ENCODE measurements at places on chromosomes 4 and X.

DNA sequence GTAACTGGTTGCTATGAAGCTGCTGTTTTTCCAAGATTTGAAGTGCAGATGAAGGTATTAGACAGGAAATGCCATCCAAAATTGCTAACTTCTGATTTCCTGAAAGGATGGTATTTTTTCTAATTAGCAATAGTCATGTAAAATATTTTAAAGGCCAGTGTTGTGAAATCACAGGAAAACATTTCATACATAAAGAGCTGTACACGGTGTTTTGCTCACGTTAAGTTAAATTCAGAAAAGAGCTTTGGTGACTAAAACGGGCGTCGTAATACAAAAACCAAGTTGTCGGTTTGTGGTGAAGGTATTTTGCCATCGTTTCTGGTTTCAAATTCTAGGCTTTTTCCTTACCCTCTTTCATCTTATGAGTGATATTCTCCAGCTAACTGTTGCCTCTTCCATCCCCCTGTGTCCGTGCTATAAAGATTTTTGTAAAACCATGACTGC is 39.8 kb downstream of the AFF1 start:
- DNase-seq = no peak

- DNase-seq = no peak
These were observed 132.9 kb upstream of the NKX1-1 start for GRCh38 chr4:1538941-1539772.

DNA sequence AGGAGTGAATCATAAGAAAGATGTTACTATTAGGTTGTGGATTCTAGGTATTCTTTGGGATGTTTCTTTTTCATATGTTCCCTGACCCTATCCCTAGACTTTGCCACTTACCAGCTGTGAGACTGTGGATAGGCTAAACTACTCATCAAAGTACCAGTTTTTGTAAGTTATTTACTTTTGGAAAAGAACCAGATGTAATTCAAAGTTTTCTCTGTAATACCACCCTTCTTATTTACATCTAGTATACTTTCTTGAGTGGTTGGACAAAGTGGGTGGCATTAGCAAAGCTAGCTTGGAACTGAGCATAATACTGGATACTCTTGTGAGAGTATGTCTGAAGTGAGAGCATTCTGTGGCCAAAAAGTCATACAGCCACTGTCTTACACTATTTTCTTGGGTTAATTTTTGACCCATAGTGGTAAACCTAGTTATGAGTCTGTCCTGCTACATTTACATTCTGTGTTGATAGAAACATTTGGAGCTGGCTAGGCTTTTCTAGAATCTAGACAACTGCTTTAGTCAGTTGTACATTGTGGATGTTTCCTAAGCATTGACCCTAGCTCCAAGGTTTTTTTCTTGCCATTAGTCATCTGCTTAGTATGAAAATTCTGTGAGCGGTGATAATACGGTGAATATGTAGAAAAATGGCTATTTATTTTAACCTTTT is 41.7 kb downstream of the KDM6A start:
- no peak for DNase-seq

DNA sequence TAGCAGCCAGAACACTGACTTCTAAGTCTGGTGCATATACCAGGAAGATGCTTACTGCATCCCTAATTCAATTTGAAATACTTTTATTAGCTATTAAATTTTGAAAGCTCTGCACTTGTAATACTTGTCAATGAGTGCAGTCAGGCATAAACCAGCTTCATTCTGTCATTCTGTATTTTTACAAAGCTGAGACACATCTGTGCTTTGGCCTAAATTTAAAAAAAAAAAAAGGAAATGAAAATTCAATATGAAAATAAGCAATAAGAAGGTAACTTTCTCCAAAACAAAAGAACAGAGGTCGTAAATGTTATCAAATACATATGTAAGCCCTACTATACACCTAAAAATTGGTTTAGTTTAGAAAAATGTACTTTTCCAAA is 7.0 kb downstream of the SMIM14 start:
- no peak for DNase-seq

GRCh38 chrX:68880846-68881552 is 52.2 kb downstream of the EFNB1 start:
- DNase-seq = no peak

DNA sequence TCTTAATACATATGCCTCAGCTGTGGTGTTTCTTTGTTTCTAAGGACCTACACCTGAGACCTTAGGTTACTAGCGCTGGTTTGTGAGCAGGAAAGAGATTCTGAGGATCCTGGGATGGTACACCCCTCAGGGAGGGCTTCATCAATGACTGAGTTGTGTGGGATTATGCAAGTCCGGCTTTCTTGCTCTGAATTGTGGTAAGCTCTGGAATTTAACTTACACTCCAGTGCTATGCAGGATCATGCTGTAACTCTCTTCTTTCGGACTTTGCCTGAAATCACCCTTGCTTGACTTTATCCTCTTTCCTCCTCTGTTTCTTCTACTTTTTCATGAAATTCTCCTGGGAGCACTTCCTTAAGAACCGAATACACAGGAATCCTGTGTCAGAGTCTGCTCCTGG is 431.5 kb upstream of the BOD1L1 start:
- DNase-seq = no peak

DNA sequence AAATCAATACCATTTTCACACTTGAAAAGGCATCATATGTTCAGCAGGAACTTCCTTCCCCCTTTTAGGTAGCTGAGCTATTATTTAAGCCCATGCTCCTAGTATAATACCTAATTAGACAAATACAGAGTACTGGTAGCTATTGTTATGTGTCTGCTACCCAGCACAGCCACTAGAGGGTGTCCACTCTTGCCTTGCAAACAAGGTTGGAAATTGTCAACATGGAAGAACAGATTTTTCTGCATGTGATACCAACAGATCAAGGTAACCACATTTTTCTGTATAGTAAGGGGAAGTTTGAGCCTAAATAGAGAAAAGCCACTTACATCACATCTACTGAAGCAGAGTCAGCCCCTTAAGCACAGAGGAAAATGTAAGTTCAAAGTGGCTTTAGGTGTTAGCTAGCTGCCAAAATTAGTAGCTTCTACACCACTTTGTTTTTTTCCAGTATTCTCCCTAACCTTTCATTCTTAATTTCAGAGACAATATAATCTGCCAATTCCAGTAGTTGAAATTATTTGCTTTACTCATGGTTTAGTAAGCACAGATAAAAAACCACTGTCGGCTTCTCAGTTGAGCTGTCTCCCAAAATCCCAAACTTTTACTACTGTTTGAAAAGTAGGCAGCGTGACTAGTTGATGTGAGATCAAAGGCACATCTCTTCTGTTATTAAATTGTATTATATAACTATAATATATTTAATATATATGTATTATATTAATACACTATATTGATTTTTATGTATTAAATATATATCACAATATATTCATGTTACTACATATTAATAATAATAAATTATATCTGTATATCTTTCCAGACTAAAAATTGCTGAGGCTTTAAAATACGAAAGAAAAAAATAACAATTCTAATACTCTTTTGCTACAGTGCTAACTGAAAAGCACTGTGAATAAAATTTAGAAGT is 38.2 kb downstream of the EDNRA start:
- DNase-seq = no peak

DNA sequence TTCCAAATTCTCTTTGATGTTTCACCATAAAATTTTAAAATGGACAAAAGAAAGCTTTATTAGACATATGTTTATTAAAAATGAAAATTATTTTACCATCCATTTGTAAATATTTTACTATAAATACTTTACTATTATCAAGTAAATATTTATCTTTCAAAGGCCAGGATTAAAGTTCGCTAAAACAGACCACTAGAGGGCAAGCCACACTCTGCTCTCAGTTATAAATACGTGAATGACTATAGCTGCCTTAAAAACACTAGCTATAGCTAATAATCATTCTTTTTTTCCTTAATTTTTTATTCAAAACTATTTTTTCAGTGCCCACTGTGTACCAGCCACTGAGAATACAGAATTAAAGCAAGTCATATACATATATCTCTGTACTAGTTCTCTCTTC is 38.6 kb downstream of the UNC5C start:
- no peak for DNase-seq

DNA sequence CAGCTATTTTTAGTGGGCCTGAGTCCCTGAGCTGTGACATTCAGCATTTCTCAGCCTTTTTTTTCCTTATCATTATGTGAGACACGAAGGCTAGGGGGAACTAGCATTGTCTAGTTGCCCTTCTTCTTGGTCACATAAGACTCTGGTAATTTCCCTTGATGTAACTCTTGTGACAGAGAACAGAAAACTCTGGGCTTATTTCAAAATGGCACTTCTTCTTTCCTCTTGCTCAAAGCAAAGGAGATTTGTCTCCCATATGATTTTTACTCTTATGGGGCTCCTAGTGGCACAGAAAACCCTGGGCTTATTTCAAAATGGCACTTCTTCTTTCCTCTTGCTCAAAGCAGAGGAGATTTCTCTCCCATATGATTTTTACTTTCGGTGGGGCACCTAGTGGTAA is 14.7 kb downstream of the ATXN3L start:
- DNase-seq = no peak

GRCh38 chr4:169941141-169941540 is 85.1 kb downstream of the MFAP3L start:
- DNase-seq = no peak

- DNase-seq = no peak
These were observed 2.7 kb downstream of the ABCD1 start for GRCh38 chrX:153727123-153727931.

DNA sequence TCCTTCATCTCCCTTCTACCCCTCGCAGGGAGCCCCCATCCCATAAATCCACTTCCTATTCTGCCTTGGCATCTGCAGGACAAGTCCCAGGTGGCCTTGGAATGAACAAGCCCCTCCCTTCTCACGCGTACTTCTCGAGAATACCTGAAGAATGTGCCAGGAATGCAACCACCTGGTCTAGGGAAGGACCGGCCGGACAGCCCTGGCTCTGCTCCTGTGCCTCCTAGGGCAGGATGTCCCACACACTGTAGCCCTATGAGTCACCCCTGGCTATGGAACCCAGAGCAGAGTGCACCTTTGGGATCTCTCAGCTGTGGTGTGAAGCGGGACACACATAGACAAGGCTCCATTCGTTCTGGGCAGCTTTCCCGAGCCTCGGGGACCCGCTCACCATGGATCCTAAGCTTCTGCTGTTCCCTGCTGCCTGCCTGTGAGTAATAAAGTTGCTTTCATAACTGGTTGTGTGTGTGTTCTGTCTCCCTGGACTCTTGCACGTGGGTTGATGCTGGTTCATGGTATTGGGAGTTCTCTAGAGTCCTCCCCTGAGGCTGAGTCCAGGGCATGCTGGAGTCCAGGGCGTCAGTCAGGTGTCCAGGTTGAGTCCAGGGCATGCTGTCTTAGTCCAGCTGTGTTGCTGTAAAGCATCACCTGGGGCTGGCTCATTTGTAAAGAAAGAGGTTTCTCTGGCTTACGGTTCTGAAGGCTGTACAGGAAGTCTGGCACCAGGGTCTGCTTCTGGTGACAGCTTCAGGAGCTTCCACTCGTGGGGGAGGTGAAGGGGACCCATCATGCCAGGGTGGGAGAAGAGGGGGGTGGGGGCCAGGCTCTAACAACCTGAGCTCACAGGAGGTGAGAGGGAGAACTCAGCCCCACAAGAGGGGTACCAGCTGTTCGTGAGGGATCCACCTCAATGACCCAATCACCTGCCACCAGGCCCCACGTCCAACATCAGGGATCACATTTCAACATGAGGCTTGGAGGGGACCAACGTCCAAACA is 7.4 kb upstream of the PDE6B start:
- no peak for DNase-seq

- no peak for DNase-seq
These were observed 52.4 kb upstream of the TMEM33 start for GRCh38 chr4:41882625-41883347.

DNA sequence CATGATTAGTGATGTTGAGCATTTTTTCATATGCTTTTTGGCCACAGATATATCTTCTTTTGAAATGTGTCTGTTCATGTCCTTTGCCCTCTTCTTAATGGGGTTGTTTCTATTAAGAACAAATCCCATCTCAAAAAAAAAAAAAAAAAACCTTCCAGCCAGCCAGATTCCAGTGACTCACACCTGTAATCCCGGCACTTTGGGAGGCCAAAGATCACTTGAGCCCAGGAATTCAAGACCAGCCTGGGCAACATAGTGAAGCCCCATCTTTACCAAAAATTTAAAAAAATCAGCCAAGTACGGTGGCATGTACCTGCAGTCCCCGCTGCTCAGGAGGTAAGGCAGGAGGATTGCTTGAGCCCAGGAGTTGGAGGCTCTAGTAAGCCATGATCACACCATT is 5.1 kb downstream of the RAB33B start:
- DNase-seq = no peak

- DNase-seq = peak; percentile 1
These were observed 37.4 kb upstream of the SMIM10L2A start for GRCh38 chrX:135384161-135384836.

- no peak for DNase-seq
These were observed 509.0 kb downstream of the PCDH19 start for GRCh38 chrX:99901091-99901490.

DNA sequence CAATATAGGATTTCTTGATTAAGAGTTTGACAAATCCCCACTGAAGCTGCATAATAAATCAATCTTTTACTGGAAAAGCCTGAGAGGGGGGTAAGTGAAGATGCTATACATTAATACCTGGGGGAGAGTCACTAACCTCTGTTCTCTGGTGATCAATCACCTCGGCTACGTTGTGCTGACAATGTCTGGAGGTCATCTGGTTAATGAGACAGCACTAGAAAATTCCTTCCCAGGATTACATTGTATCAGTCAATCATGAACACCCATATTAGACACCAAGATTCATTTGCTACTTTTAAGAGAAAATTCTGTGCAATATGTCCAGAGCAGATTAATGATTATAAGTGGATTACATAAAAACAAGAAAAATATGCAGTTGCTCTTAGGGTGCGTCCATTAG is 408.3 kb downstream of the PDHA2 start:
- no peak for DNase-seq

- no peak for DNase-seq
These were observed 340.8 kb downstream of the PAPSS1 start for GRCh38 chr4:107379054-107379869.

DNA sequence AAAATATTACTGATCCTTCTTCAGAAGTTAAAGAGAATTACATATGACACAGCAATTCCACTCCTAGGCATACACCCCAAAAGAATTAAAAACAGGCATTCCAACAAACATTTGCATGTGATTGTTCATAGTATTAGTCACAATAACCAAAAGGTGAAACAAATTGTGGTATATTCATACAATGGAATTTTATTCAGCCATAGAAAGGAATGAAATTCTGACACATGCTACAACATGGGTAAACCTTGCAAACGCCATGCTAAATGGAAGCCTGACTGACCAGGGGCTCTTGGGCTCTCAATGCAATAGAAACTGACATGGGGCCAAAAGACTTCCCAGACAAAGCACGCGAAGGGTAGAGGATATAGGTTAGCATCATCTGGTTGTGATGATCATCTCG is 62.1 kb upstream of the S100G start:
- DNase-seq = no peak

Measured in stimulated activated CD8-positive, alpha-beta memory T cell treated with anti-CD3 and anti-CD28 coated beads, Interleukin-4, amount 100 ng/mL, for 1 hour (primary cell).